Stimulated activated CD4-positive, alpha-beta T cell treated with anti-CD3 and anti-CD28 coated beads, Interleukin-1b, Interleukin-23, amount 100 ng/mL, for 24 hours (primary cell): ENCODE measurements at places on chromosomes 5 and 9.

- DNase-seq, result no peak
Observed at GRCh38 chr5:66122379-66123034, 21.6 kb upstream of the SREK1 start.

GRCh38 chr5:125874717-125875116, 548.5 kb upstream of the GRAMD2B start:
- no peak for DNase-seq

DNA sequence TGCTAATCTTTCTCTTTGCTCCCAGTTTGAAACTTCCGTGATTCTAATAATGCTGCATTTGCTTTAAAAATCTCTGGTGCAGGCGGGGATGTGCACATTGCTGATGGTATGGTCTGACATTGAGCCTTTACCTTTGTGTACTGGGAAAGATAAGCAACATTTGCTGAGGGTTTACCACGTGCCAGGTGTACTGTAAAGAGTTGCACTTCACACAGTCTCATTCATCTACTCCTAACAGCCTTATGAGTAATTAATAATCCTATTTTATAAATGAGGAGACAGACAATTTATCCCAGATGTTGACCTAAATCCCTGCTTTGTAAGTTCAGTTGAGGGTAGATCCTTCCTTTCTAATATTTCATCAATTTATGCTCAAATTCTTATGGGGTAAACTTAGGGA, 726 bp upstream of the ADGRV1 start:
- no peak for DNase-seq

GRCh38 chr9:135786146-135786690, 84.2 kb downstream of the KCNT1 start:
- no peak for DNase-seq

DNA sequence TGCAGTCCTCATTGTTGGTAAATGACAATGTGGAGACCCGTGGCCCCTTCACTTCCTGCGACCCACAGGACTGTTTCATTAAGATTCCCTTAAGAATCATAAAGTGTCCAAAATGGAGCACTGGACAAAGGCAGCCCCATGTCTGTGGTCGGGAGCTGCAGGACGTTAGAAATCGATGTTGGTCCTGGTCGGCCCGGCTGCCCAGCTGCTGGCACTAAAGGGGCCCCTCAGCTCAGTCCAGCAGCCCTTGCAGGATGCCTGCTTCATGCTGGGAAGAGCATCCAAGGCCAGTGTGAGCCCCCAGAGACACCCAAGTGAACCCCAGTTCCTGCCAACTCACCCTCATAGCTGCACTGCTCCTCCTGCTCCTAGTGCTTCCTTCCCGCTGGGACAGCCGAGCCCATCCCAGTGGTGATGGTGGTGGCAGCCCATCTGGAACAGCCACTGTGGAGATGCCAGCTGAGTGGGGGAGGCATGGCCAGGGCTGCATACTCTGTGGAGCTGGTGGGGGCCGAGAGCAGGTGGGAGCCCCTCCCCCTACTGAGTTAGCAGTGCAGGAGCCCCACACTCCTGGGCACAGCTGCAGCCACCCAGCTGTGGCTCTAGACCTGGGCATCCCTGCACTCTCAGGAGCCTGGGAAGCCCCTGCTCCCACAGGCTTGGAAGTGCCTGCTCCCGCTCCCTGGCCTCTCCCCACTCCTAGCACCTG, 168.0 kb upstream of the IRX2 start:
- DNase-seq, result no peak

DNA sequence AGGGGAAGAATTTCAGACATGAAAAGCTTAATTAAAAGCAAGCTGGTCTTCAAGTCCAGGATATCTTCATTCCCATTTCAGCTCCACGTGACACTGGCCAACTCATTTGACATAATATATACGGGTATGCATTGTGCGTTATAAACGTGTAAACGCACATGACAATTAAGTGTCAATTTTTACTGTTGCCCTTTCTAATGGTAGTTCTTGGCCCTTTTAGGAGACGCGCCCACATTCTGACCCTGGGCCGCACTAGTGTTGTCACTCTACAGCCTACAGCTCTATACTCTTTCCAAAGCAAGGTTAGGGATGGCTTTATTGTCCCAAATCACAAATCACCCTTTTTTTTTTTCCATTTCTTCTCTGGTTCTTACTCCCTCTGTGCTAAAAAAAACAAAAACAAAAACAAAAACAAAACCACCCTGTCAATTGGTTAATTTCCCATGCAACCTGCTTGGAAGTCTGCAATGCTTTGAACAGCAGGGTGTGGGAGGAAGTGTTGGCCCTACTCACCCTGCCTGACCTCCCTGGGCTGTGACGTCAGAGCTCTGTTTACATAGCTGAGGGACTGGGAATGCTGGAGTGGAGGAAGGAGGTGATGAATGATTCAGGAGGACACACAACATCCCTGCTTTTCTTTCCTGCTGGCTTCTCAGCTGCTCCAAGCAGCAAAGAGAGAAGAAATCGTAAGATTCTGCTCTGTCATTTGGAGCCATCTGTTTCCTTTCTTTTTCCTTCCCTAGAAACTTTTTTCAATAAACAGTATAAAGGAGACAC, 19.3 kb downstream of the RFK start:
- DNase-seq, result no peak

DNA sequence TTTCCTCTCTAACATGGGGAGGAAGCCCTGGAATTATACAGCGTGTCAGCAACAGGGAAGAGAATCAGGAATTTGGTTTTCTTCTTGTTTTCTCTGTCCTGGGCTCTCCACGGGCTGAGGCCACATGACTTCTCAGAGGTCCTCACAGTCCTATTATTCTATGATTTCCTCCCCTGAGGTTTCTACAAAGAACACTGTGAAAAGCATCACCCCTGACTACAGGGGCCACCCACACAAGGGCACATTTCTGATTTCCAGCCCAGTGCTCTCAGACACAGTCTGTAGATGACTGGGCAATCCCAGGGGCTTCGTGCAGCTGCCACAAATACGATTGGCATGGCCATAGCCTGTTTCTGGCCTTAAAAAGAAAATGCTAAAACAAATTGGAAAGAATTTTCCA, 284.9 kb downstream of the CEMIP2 start:
- no peak for DNase-seq

DNA sequence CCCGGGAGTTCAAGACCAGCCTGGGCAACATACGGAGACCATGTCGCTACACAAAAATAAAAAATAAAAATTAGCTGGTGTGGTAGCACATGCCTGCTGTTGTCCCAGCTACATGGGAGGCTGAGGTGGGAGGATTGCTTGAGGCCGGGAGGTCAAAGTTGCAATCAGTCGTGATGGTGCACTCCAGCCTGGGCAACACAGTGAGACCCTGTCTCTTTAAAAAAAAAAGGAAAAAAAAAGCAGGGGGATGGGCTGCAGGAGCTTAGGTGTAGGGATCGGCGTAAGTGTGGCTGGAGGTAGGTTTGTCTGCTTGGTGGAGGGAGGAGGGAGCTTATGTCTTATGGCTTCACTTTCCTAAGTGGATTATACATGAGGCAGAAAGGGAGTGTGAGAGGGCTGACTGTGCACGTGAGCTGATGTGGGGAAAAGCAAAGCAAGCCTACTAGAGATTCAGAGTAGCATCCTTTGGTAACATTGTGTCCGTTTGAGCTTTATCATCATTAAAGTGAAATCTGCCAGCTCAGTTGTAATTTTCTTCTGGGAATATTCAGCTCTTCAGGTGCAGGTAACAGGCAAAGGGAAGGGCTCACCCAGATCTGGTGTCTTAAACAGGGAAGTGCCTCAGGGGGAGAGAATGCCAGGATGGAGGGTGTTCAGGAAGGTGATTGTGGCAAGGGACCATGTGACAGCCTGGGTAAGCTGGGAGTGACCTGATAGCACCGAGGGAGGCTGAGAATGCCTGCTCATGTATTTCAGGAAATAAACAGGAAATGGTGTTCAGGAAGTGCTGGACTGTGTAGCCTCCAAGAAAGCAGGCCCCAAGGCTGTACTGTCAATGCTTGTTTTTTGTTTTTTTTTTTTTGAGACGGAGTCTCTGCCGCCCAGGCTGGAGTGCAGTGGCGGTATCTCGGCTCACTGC, 17.6 kb upstream of the SETX start:
- no peak for DNase-seq

DNA sequence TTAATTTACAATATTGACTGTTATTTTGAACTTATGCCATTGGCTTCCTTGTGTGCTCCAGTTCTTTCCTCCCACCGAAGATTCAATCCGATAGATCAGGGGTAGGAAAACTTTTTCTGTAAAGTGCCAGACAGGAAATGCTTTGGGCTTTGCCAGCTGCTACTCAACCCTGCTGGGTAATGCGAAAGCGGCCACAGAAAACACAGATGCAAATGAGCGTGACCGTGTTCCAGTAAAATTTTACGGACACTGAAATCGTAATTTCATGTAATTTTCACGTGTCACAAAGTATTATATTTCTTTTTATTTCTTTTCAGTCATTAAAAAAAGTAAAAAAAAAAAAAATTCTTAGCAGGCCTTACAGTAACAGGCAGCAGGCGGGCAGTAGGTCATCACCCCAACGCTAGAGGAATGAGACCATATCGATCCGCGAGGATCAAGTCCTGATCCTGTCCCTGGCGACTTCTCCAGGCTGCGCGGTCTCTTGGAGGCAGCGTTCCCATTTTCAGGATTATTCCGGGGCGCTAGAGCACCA, 599 bp downstream of the NMRK1 start:
- no peak for DNase-seq

DNA sequence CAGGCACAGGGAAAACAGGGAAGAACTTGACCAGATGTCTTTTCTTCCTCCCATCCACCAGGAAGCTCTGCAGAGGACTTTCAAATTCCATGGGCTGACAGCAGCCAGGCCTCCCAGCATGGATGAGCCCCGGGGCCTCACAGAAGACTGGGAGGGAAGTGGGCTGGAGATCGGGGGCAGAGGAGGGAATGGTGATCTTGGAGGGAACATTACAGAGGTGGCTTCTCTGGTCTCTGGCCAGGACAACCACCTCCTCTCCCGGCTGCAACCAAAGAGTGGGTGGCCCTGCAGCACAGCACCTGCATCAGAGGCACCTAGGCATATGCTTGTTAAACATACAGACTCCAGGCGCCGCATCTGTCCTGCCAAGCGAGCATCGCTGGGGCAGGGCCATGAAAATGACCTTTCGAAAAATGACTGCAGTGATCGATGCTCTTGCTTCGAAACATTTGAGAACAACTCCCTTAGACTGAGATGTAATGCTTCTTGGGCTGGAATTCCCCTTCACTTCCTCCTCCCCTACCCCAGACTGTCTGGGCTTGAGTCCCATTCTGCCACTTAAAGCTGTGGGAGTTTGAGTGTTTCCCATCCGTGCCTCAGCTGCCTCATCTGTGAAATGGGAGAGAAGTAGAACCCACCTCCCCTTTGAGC, 68.7 kb upstream of the UNC5A start:
- DNase-seq, result no peak

- no peak for DNase-seq
Observed at GRCh38 chr9:81718244-81718643, 28.9 kb upstream of the TLE1 start.
